ENCODE measurements at places on chromosomes 11 and 22.

- H3K27ac ChIP-seq, result no peak overlapping the region
- H3K27me3 ChIP-seq, result no peaks in the 10 kb centered on the region
- H3K36me3 ChIP-seq, result no peaks in the 10 kb centered on the region
Observed at GRCh38 chr11:37841016-37841415, 1243.0 kb upstream of the RAG2 start.

- H3K27me3 ChIP-seq, result no peaks in the 10 kb centered on the region
- no peaks in the 10 kb centered on the region for H3K36me3 ChIP-seq
- H3K27ac ChIP-seq, result peak overlapping the region; percentile 68
- H3K4me1 ChIP-seq, result peaks cover 29% of the 10 kb centered on the region
- peak overlapping the region; percentile 82 for H3K4me3 ChIP-seq
Observed at GRCh38 chr22:24011735-24012068, 598 bp downstream of the CABIN1 start.

DNA sequence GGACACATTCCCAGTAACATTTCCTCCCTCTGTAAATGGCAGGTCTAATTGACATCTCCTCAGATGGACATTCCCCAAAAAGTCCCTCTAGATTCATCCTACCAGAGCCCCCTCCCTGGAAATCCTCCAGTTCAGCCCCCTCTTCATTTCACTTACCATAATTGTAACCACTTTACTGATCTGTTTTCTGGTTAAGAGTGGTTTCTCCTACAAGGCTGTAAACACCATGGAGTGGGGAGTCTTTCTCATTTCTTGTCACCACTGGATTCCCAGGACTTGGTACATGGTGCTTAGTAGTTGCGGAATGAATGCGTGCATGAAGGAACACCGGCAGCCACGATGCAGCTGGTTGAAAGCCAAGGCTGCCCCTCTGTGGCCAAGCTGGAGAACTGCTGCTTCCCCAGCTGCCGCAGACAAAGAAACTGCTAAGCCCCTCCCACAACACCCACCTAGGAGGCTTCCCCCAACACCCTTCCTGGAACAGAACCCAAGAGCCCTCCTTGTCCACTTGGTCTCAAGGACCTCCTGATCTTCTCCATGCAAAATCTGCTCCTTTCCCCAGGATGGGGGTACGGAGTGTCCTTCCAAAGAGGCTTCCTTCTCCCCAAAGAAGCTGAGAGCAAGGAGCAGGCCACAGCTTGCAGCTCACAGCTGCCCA, 18.6 kb upstream of the SCARF2 start:
- H3K36me3 ChIP-seq, result no peaks in the 10 kb centered on the region
- H3K27ac ChIP-seq, result no peak overlapping the region
- H3K4me1 ChIP-seq, result peaks cover 28% of the 10 kb centered on the region
- DNase-seq, result peak; percentile 67
- H3K4me3 ChIP-seq, result no peak overlapping the region
- no peaks in the 10 kb centered on the region for H3K27me3 ChIP-seq

- H3K36me3 ChIP-seq, result no peaks in the 10 kb centered on the region
- peaks cover 1% of the 10 kb centered on the region for H3K4me1 ChIP-seq
- H3K27me3 ChIP-seq, result no peaks in the 10 kb centered on the region
- H3K4me3 ChIP-seq, result no peak overlapping the region
Observed at GRCh38 chr11:111444040-111444439, 65.0 kb upstream of the POU2AF1 start.

DNA sequence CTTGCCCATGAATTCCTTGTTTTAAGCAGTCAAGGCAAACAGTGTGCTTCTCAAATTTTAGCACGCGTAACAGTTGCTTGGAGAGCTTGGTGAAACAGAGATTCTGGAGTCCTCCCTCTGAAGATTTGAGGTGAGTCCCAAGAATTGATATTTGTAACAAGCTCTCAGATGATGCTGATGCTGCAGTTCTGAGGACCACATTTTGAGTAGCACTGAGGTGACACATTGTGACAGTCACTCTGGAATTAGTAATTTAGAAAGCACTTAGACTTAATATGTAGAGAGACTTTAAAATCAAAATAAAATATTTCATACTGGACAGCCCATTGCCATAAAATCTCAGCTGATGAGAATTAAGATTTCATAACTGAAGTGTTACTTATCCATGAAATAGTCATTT, 38.5 kb downstream of the DNAJC24 start:
- H3K27me3 ChIP-seq, result no peaks in the 10 kb centered on the region
- H3K4me3 ChIP-seq, result no peak overlapping the region
- H3K4me1 ChIP-seq, result no peaks in the 10 kb centered on the region

- H3K36me3 ChIP-seq, result no peaks in the 10 kb centered on the region
- H3K4me1 ChIP-seq, result no peaks in the 10 kb centered on the region
- no peaks in the 10 kb centered on the region for H3K27me3 ChIP-seq
- no peak for DNase-seq
- peak overlapping the region; percentile 50 for H3K27ac ChIP-seq
- H3K4me3 ChIP-seq, result no peak overlapping the region
Observed at GRCh38 chr11:12119502-12119901, 9.1 kb downstream of the MICAL2 start.

- DNase-seq, result no peak
- no peak overlapping the region for H3K27ac ChIP-seq
- H3K4me1 ChIP-seq, result peaks cover 61% of the 10 kb centered on the region
- H3K27me3 ChIP-seq, result no peaks in the 10 kb centered on the region
Observed at GRCh38 chr11:44952500-44953260, 2.0 kb upstream of the TP53I11 start.

DNA sequence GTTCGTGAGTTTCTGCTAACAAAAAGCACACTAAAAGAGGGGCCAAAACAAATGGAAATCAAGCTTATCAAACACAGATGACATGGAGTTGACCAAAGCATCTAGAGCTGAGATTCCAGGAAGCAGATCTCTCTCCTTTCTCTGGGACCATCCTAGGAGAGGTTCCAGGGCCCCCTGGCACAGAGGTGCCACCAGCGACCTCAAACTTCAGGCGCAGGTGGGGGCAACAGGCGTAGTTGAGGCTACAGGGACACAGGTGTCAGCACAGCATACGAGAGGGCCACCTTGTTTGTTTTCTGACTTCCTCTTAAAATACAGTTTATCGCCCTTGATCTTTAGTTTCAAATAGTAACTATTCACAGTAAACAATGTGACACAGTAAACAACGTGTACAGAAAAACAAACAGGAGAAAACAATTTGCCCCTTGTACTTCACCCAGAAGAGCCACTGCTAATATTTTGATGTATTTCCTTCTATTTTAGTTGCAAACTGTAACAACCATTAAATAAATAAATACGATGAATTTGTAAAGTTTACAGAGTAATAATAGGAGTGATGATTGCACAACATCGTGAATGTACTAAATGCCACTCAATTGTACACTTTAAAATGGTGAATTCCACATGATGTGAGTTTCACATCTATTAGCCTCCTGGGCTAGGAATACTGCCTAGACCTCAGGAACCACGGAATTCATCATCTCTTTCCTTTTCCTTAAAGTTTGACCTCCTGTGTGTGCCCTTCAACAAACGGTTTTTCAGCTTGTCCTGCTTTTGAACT, 52.2 kb downstream of the IGLL5 start:
- no peak overlapping the region for H3K27ac ChIP-seq
- DNase-seq, result no peak
- H3K4me1 ChIP-seq, result no peaks in the 10 kb centered on the region
- H3K4me3 ChIP-seq, result no peak overlapping the region
- H3K27me3 ChIP-seq, result no peaks in the 10 kb centered on the region

DNA sequence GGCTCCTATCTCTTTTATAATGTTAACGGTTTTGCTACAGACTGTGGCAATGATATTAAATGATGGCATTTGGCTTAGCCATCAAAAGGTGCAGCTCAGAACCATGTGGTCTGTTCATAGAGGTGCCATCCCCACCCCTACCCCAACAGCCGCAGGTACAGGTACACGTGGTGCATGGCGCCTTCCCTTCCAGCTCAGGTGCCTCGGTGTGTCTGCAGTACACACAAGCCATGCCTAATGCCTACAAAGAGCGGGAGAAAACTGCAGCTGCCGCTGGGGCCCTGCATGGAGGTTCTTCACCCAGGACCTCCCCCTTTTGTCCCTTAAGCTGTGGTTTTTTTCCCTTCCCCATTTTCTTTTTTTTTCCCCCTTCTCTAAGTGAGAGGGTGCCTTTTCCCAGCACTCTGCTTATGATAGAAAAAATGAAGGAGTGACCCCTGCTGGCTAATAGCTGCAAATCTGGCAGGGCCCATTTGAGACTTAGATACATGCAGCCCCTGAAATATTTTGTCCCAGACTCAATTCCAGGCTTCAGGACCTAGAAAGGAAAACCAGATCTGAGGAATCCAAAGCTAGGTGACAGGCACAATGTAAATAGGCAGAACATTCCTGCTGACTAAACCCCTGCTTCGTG, 6.5 kb downstream of the OR52M1 start:
- no peaks in the 10 kb centered on the region for H3K27me3 ChIP-seq
- DNase-seq, result no peak
- H3K27ac ChIP-seq, result no peak overlapping the region
- no peaks in the 10 kb centered on the region for H3K36me3 ChIP-seq
- no peak overlapping the region for H3K4me3 ChIP-seq

DNA sequence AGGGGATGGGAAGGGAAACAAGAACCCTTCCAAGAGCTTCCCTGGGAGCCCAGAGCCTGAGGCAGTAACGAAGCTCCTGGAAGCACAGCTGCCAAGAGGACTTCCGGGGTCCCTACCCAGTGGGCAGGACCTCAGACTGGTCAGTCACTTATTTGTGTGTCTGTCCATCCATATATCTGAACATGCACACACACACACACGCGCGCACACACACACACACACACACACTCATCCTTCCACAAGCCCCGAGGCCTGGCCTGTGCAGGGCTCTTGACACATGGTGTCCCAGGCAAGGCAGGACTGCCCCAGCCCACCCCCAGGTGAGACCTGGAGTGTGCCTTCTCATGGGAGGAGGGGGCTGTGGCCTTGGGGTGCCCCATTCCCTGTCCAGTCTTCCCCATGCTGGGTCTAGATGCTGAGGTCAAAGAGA, 44.9 kb downstream of the IGLL5 start:
- H3K27me3 ChIP-seq, result no peaks in the 10 kb centered on the region
- H3K4me3 ChIP-seq, result no peak overlapping the region
- H3K4me1 ChIP-seq, result no peaks in the 10 kb centered on the region

DNA sequence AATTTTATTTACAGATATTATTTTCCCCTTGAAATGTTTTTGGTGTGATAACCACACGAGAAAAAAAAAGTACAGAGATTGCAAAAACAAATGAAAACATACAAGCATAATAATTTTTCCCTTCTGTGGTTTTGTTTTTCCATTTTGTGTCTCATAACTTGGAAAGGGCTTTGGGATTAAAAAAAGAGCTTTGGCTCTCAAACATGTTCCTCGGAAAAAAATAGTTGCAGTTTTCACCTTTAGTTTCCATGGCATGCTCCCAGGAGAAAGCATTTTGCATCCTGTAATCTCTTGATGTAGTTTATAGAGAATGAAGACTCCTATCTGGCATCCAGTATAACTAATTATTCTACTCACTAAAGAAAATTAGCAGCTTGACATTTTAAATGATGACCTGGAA, 362.1 kb upstream of the PDGFD start:
- H3K27me3 ChIP-seq, result no peaks in the 10 kb centered on the region
- H3K4me3 ChIP-seq, result no peak overlapping the region
- H3K27ac ChIP-seq, result no peak overlapping the region

DNA sequence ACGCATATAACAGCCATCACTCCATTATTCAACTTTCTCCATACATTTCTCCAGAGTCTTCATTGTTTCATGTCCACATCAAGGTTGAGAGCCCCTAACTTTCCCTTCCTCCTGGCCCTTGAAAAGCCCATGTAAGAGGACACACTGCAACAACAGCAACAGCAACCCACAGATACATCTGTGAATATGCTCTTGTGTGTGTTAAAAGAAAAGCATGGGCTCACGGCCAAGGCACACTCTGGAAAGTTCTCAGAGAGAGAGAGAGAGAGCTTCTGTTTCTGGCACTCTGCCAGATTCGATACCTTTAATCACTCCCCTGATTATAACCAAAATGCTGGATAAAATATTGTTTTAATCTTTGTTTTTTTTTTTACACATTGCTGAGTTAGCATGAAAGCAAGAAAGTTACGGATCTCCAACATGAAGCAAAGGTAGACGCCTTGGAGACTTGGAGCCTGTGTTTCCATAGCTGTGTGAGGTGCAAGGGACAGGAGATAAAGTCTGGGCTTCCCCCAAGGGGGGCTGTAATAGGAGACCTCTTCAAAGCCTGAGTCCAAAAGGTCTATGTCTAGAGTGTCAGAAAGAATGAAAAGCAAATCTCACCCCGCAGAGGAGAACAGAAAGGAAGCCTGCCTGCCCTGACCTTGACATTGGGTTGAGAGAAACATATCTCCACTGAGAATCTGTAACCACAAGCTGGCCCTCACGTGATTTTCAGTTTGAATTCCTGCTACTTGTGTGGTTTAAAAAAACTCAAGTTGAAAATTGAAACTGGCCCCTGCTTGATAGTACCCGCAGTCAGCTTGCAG, 33.7 kb upstream of the MPPED1 start:
- DNase-seq, result no peak
- no peak overlapping the region for H3K4me3 ChIP-seq
- H3K27ac ChIP-seq, result peak overlapping the region; percentile 24
- H3K27me3 ChIP-seq, result peaks cover 13% of the 10 kb centered on the region

GRCh38 chr11:88312628-88313027, 24.9 kb downstream of the CTSC start:
- H3K27me3 ChIP-seq, result no peaks in the 10 kb centered on the region
- H3K4me3 ChIP-seq, result no peak overlapping the region
- DNase-seq, result no peak
- no peak overlapping the region for H3K27ac ChIP-seq
- peaks cover 4% of the 10 kb centered on the region for H3K4me1 ChIP-seq
- H3K36me3 ChIP-seq, result peaks cover 16% of the 10 kb centered on the region

DNA sequence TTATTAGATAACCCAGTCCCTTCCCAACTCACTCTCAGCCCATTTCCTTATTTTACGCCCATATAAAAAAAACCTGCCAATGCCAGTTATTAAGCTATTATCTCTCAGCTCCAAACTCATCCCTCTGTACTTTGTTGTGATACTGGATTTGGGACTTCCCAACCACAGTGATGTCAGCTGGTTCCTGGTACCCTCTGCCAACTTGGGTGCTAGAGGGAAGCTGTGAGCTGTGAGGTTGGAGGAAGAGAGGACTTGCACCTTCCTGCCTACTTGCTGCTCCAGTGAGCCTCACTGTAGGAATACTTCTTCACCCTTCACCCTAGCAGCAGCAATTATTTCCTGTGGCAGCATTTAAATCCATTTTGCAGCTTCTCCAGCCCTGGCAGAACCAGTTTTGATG, 19.2 kb upstream of the CSF2RB start:
- no peak overlapping the region for H3K27ac ChIP-seq
- H3K27me3 ChIP-seq, result no peaks in the 10 kb centered on the region
- no peaks in the 10 kb centered on the region for H3K4me1 ChIP-seq
- H3K4me3 ChIP-seq, result no peak overlapping the region
- no peak for DNase-seq

GRCh38 chr11:112161012-112161411, 2.9 kb downstream of the IL18 start:
- DNase-seq, result no peak
- H3K27ac ChIP-seq, result no peak overlapping the region
- H3K27me3 ChIP-seq, result no peaks in the 10 kb centered on the region
- H3K4me3 ChIP-seq, result no peak overlapping the region
- H3K36me3 ChIP-seq, result no peaks in the 10 kb centered on the region
- H3K4me1 ChIP-seq, result peaks cover 55% of the 10 kb centered on the region

DNA sequence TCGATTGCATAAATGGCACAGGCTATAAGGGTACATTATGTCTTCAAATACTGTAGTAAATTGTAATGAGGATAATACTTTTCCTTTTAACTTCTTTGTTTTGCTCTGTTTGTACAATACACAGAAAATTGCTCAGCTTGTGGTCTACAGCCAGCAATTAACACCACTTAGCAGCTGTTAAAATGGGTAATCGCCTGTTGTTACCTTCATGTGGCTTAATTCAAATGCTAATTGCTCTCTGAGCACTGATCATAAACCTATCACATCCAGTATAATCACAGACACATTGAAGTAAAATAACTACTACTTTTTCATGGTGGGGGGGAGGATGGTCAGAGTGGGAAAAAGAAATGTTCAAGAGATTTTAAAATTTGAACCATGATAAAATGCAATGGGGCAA, 1164.1 kb upstream of the CNTN5 start:
- no peak overlapping the region for H3K27ac ChIP-seq
- no peak overlapping the region for H3K4me3 ChIP-seq
- no peaks in the 10 kb centered on the region for H3K4me1 ChIP-seq
- no peaks in the 10 kb centered on the region for H3K36me3 ChIP-seq
